Cardiac muscle cell (in vitro differentiated cells and primary cell): ENCODE measurements at places on chromosomes 6 and 20. TPM values are rescaled to one million over a fixed set of nuclear protein-coding genes. Genes with fewer than 3 reads are reported as not detected.

DNA sequence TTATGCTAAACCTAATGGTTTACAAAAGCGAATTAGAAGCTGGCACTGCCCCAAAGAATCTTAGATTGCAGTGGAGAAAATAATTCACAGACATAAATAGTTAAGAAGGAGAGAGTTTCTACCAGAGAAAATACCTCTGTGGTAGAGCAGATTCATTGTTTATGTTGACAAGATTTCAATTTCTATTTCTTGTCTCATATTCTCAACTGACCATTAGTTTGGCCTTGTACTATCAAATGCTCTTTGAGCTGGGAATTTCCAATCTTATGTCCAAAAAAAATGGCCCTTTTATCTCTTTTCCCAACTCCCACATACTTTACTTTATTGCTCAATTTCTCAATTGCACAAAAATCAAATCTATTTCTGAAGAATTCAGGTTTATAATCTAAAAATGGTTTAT, 804.1 kb upstream of the CITED2 start:
- H3K4me1 ChIP-seq: no peaks in the 10 kb centered on the region
- H3K27ac ChIP-seq: no peak overlapping the region
- no peaks in the 10 kb centered on the region for H3K27me3 ChIP-seq
- no peak overlapping the region for H3K4me3 ChIP-seq
- DNase-seq: no peak

DNA sequence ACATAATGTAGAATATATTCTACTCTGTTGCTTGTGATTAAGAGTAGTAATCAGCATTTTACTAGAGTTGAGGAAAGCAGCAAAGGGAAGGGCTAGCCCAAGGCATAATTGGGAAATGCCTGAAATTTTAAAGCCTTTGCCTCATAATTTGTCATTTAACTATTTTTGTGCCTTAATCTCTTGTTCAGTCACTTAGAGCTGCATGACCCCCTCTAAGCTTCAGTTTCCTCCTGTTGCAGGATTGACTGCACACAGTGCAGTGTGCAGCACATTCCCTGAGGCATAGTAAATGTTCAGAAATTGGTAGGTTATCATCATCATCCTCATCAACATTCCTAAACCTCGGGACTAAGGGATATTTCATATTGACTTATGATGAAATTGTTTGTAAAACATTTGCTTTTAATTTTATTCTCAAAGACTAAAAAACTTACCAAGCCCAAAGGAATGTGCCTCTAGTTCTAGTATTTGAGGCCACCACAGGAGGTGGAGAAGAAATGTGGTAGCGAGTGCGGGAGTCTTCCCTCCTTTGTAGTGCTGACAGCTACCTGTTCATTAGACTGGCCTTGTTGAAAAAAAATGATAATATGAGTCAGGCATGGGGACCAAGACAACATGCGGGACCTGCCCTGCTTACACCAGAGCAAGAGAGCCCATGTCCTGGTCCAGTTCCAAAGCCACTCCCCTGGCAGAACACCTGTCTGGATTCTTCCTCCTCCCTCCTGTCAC, 14.8 kb upstream of the TENT5A start:
- no peak overlapping the region for H3K4me3 ChIP-seq
- H3K27me3 ChIP-seq: no peaks in the 10 kb centered on the region
- H3K4me1 ChIP-seq: peaks cover 4% of the 10 kb centered on the region
- H3K36me3 ChIP-seq: no peaks in the 10 kb centered on the region
- no peak overlapping the region for H3K27ac ChIP-seq
- peak; percentile 41 for DNase-seq

- no peaks in the 10 kb centered on the region for H3K27me3 ChIP-seq
- no peak overlapping the region for H3K4me3 ChIP-seq
- H3K27ac ChIP-seq: no peak overlapping the region
- no peak for DNase-seq
- no peaks in the 10 kb centered on the region for H3K36me3 ChIP-seq
- H3K4me1 ChIP-seq: no peaks in the 10 kb centered on the region
Measured at GRCh38 chr6:22583927-22584326, 14.6 kb downstream of the HDGFL1 start.

DNA sequence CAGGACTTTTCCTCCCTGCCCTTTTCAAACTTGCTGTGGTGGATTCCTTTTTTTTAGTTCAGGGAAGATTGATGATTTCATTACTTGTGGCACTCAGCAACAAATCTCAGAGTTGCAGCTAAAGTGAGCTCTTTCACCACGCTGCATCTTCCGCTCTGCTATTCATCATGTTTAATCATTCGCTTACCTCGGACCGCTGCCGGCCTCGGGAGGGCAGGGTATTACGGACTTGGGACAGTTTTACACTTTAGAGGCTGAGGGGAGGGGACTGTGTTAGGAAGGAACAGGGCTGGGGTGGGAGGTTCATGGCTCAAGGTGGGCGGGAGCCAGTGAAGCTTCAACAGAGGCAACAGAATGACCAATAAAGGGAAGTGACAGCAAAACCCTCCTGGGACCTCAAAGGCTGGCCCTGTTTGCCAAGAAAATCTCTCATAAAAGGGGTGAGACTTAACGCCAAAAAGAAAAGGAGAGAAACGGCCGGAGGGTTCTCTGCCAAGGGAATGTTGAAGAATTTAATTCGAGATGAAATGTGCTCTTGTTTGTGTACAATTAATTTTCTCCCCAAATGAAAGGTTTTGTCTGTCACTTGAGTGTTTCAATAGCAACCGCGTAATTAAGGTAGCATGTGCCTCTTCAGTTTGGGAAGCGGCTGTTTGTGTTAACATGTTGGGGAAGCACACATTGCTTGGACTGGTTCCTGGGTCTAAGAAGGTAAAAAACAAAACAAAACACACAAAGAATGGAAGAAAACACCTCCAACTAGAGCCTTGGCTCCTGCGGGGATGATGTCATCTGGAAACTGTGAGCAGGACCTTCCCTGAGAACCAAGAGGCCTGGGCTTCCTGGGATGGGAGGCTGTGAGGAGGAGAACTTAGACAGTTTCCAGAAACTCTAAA, 72.5 kb upstream of the SULF2 start:
- no peak for DNase-seq
- no peaks in the 10 kb centered on the region for H3K27me3 ChIP-seq
- H3K36me3 ChIP-seq: no peaks in the 10 kb centered on the region
- H3K4me3 ChIP-seq: no peak overlapping the region
- H3K4me1 ChIP-seq: no peaks in the 10 kb centered on the region
- no peak overlapping the region for H3K27ac ChIP-seq

DNA sequence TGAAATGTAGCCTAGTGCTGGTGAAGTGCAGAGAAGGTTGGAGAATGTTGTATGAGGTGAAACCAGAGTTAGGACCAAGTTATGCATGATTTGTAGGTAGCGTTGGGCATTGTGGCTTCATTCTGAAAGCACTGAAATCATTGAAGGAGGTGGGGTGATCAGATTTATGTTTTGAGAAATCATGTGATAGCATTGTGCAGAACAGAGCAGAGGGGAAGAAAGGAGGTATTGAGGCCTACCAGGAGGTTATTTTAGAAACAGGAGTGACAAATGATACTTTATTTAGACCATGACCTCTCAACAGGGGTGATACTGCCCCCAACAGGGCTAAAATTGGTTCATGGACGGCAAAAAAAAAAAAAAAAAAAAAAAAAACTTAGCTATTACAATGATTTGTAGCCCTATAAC, 15.6 kb upstream of the HMGN3 start:
- no peaks in the 10 kb centered on the region for H3K4me1 ChIP-seq
- H3K4me3 ChIP-seq: no peak overlapping the region
- DNase-seq: no peak
- H3K27me3 ChIP-seq: no peaks in the 10 kb centered on the region

CDSN gene
- total RNA-seq: not detected in 2 replicates

DNA sequence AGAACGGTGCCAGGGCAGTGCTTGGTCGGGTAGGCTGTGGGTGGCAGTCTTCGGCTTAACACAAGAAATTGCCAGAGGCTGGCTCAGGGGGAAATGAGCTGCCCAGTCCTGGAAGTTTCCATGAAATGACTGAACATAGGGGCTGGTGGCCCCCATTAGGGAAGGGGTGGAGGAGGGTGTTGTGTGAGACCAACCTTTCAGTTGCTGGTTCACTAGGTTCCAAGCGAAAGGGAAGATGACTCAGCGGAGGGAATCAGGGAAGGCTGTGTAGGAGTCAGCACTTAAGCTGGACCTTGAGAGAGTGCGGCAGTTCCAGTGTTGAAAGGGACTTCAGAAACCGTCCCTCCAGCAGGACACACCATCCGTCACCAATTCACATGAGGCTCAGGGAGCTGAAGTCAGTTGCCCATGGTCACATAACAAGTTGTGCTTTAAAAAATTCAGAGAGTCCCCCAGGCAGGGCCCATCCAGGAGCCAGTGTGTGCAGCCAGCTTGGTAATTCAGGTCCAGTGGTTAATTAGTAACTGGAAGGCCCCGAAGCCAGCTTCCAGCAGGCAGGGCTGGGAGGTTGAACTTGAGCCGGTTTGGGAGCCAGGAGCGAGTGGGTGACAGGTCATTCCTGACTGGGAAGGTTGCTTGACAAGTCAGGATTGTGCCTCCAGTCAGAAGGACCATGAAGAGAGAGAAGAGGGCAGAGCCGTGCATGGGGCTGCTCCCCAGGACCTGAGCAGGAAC, at the start of gene SGK2:
SGK2 (plus strand) TSS at position 616 of the 735 bp plus-strand sequence. CDS start 7,469 bp downstream, outside the sequence.
- peak within 1 kb of the TSS; percentile 54 for H3K27ac ChIP-seq
- H3K27me3 ChIP-seq: no peaks in the 10 kb centered on the region
- H3K4me3 ChIP-seq: no peak within 1 kb of the TSS
- peaks cover 26% of the 10 kb centered on the region for H3K4me1 ChIP-seq

B3GALT4 gene
- total RNA-seq: 11.7 and 15.5 TPM in 2 replicates

GRCh38 chr6:41559655-41560427, 13.7 kb downstream of the FOXP4 start:
- H3K27me3 ChIP-seq: no peaks in the 10 kb centered on the region
- H3K4me1 ChIP-seq: peaks cover 24% of the 10 kb centered on the region
- H3K4me3 ChIP-seq: peak overlapping the region; percentile 29
- no peak overlapping the region for H3K27ac ChIP-seq
- no peaks in the 10 kb centered on the region for H3K36me3 ChIP-seq

SIGLEC1 gene
- total RNA-seq: not detected in 2 replicates

- no peak overlapping the region for H3K27ac ChIP-seq
- peaks cover 43% of the 10 kb centered on the region for H3K27me3 ChIP-seq
- peaks cover 10% of the 10 kb centered on the region for H3K4me1 ChIP-seq
- no peak overlapping the region for H3K4me3 ChIP-seq
- no peaks in the 10 kb centered on the region for H3K36me3 ChIP-seq
Measured at GRCh38 chr20:58222446-58222845, 6.0 kb downstream of the ANKRD60 start.

GRCh38 chr6:40645043-40645442, 57.9 kb upstream of the LRFN2 start:
- H3K27me3 ChIP-seq: no peaks in the 10 kb centered on the region
- H3K36me3 ChIP-seq: no peaks in the 10 kb centered on the region
- H3K27ac ChIP-seq: no peak overlapping the region
- no peak for DNase-seq
- no peak overlapping the region for H3K4me3 ChIP-seq

OPRM1 gene
- not detected in 2 replicates for total RNA-seq

DNA sequence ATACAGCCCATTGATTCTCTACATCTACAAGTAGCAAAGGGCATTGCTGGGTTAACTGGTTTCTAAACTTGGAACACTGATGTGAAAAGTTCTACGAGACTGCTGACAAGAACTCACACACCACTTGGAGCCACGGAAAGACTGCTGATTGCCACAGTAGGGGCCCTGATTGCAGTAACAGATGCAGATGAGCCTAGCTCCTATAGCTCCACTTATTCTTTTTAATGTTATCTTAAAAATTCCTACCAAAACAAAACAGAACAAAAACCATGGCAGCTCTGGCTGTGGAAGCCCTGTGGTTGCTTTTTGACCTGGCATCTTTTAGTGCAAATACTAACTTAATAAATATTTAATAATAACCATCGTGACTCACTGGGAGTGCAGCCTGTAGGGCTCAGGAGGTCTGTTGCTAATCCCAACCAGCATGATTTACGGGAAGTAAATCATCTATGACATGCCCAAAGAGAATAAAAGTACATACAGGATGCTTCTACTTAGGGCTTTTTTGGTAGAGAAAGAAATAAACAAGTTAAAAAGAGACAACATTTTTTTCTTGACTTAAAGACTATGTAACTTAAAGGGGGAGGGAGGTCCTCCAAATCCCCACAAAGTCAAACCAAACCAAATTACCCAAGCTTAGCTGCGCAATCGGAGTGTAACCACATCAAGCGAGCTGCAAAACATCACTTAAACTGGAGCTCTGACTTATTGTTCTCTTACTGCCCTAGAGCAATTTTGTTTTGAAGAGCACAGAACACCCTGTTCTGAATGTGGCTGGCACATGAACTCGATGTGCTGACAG, 87.2 kb downstream of the FKBP5 start:
- H3K27me3 ChIP-seq: no peaks in the 10 kb centered on the region
- peak; percentile 94 for DNase-seq
- peaks cover 49% of the 10 kb centered on the region for H3K4me1 ChIP-seq
- H3K27ac ChIP-seq: peak overlapping the region; percentile 95
- peak overlapping the region; percentile 5 for H3K4me3 ChIP-seq

- no peak overlapping the region for H3K4me3 ChIP-seq
- no peaks in the 10 kb centered on the region for H3K27me3 ChIP-seq
- H3K36me3 ChIP-seq: no peaks in the 10 kb centered on the region
- no peak overlapping the region for H3K27ac ChIP-seq
Measured at GRCh38 chr20:39885975-39886649, 802.9 kb downstream of the MAFB start.

- H3K27ac ChIP-seq: no peak overlapping the region
- no peak for DNase-seq
- no peaks in the 10 kb centered on the region for H3K4me1 ChIP-seq
Measured at GRCh38 chr20:18847226-18847755, 33.7 kb downstream of the SCP2D1 start.

PROCR gene
- total RNA-seq: 8.2 and 11.6 TPM in 2 replicates

- H3K4me1 ChIP-seq: no peaks in the 10 kb centered on the region
- H3K36me3 ChIP-seq: no peaks in the 10 kb centered on the region
- H3K27ac ChIP-seq: no peak overlapping the region
Measured at GRCh38 chr6:155132617-155133016, 131.2 kb upstream of the CLDN20 start.

DLK2 gene
- 4.4 and 5.2 TPM in 2 replicates for total RNA-seq

- H3K4me1 ChIP-seq: peaks cover 18% of the 10 kb centered on the region
- no peak overlapping the region for H3K4me3 ChIP-seq
- no peak for DNase-seq
- no peaks in the 10 kb centered on the region for H3K27me3 ChIP-seq
- H3K27ac ChIP-seq: no peak overlapping the region
Measured at GRCh38 chr20:53902968-53903651, 167.3 kb downstream of the BCAS1 start.

DNA sequence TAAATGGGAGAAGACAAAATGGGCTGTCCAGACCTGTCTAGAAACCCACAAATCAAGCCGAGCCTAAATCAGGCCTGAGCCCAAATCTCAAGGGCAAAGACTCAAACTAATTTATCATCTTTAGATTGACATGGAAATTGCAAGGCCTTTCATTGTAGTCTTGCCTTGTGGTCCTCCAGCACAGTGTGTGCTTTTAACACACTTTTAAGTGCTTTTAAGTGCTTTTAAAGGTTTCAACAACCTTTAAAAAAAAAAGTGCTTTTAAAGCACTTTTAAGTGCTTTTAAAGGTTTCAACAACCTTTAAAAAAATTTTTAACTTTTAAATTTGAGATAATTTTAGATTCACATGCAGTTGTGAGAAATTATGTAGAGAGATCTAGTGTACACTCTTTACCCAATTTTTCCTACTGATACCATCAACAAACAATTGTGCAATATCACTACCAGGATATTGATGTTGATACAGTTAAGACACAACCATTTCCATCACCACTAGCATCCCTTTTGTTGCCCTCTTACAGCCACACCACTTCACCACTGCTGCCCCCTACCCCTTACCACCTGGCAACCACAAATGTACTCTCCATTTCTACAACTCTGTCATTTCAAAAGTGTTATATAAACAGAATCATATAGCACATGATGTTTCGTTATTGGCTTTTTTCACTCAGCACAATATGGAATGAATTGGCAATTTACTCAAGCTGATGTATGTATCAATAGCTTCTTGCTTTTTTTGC, 23.1 kb upstream of the DCBLD1 start:
- DNase-seq: no peak
- no peak overlapping the region for H3K4me3 ChIP-seq
- H3K4me1 ChIP-seq: no peaks in the 10 kb centered on the region
- no peaks in the 10 kb centered on the region for H3K27me3 ChIP-seq
